ENCODE measurements at places on chromosomes 11 and 22.

DNA sequence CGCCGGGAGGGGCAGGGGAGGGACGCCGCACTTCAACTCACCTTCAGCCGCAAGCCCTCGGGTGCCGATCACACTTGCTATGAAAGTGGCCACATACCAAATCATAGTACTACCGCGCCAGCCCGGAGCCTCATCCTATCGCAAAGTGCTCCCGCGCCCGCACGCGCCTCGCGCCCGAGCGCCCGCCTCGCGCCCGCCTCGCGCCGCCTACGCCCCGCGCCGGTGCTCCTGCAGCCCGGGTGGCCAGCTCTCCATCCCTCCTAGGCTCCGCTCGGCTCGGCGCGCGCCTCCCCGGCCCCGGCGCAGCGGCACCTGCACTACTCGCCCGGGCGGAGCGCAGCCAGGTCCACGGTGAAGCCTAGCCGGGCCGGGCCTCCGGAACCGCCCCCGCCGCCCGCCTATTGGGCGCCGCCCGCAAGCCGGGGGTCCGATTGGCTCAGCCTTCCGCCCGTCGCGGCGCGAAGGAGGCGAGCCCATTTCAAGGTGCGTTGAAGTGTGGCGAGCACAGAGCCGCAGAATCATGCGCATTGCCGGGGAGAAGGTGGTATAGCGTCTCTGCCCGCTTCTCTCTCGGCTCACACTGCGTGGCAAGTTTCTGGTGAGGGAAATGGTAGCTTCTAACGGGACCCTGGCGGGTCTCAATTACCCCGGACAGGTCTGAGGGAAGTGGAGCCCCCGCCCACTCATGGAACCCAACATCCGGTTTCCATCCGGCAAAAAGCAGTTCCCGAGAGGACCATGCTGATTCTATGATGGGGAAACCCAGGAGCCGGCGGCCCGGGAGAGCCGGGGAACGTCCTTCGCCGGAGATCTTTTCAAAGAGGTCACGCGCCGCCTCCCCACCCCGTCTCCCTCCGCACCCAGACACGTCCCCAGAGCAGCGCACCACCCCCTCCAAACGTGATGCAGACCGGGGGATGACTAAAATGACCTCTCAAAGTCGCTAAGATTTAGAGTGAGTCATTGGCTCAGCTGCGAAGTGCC, at the start of gene IGSF9B:
IGSF9B (minus strand) TSS at position 319 of the 984 bp plus-strand sequence; CDS start at position 105, 214 bp downstream.
- peak; percentile 94 for DNase-seq

GRCh38 chr22:43821606-43822425, 9.7 kb upstream of the EFCAB6 start:
- DNase-seq = no peak

- no peak for DNase-seq
Measured at GRCh38 chr11:13347901-13348300, 70.3 kb downstream of the BMAL1 start.

- DNase-seq = no peak
Measured at GRCh38 chr11:61744609-61745156, 7.8 kb upstream of the MYRF start.

GRCh38 chr11:75554258-75555022, 7.6 kb upstream of the SERPINH1 start:
- no peak for DNase-seq

GRCh38 chr11:87456499-87456898, 418.8 kb downstream of the TMEM135 start:
- DNase-seq = no peak

DNA sequence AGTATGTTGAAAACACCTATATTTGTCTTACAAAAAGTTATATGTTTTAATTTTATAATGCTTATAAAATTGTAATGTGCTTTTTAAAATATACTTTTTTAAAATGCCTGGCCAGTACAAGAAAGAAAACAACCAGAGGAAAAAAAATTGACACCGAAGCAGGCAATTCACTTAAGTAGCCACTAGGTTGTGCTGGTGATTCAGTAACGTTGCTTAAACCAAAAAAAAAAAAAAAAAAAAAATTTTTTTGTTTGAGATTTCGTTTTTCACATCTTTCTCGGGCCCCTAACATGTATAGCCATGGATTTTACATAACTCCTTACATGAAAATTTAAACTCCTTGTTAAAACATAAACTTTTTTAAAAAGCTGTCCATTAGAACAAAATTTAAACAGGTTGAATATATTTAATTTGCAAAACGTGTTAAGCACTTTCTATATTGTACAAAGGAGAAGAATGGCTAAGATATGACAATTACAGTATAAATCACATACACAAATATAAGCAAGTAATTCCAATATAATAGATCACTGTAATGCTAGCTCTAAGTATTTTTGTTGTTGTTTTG, 9.2 kb downstream of the OR8B4 start:
- DNase-seq = peak; percentile 42

- DNase-seq = no peak
Measured at GRCh38 chr11:3161720-3162409, 3.2 kb downstream of the OSBPL5 start.

- no peak for DNase-seq
Measured at GRCh38 chr11:19345519-19345847, 104.7 kb upstream of the E2F8 start.

DNA sequence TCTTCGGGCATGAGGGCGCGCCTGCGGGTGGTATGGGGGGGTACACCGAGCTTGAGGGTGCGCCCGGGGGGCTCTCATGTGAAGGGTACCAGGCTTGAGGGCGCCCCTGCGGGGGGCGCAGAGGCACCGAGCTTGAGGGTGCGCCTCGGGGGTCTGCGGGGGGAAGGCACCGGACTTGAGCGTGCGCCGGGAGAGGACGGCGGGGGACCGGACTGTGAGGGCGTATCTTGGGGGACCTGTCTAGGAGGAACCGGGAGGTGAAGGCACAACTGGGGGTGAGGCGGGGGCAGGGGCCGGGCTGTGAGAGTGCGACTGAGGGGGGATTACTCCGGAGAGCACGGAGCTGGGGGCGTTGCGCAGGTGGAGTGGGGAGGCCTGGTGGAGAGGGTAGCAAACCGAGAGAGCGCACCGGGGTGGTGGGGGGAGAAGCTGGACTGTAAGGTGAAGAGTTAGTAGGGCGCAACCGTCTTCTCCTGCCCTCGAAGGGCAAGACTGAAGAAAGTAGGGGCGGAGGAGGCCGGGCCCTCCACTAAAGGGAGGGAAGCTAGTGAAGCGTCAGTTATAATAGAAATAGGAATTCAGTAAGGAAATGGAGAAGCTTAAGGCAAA, 1.1 kb upstream of the DDX6 start:
- peak; percentile 39 for DNase-seq

GRCh38 chr11:103525069-103525468, 415.8 kb downstream of the DYNC2H1 start:
- DNase-seq = no peak

DNA sequence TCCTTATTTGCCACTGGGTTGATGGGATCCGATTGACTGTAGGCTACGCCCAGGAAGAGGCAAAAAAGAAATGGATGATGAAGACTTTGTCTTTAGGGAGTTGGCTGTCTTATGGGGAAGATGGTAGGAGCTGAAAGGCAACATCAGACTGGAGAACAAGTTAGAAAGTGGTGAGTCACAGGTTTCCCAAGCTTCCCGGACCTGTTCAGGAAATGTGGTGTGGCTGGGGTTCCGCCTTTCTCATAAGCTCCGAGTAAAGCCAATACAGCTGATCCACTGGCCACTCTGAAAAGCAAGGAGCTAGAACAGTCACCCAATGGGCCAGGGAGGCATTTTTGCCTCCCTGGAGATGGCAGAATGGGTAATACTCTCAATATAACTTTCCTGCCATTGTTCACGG, 194.5 kb downstream of the SNX19 start:
- DNase-seq = no peak

DNA sequence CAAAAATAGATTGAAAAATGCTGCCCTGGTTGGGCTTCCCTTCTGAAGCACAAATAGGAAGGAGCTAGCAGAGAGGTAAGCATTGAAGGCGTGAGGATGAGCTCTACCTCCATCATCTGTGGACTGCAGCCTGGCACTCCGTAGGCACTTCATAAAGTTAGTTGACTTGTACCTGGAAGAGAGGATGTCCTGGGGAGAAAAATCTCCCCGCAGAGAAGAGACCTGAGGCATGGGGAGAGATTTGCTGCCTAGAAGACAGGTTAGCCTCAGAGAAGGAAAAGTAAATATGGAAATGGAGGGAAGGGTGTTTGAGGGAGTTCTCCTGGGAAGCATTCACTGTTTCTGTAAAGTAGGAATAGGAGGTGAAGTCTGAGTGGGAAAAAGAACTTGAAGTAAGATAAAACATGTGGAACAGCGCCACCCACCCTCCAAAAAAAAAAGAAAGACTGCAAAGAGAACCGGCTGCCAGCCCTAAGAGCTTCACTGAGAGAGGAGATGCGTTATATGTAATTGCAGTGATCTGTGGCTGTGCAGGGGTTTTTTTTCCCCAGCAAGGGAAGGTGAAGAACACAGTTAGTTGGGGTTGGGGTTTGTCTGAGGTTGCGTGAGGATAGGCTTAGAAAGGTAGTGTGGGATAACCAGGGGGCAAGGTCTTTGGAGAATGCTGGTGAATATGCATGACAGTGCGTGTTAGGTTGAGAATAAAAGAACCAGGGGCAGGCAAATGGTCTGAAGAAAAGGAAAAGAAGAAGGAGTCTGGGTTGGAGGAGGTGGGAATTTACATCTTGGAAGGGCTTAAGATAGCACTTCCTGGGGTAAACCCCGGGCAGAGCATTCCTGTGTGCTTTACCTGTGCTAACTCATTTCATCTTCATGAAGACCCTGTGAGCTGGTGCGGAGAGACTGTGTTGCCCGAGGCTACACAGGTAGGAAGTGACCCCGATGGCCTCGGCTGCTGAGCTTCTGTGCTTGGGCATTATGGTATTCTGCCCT, 16.0 kb downstream of the TNRC6B start:
- no peak for DNase-seq

GRCh38 chr11:125886997-125887372, 483 bp upstream of the HYLS1 start:
- peak; percentile 61 for DNase-seq

GRCh38 chr22:24006914-24007214, 1.6 kb upstream of the GSTT4 start:
- no peak for DNase-seq

DNA sequence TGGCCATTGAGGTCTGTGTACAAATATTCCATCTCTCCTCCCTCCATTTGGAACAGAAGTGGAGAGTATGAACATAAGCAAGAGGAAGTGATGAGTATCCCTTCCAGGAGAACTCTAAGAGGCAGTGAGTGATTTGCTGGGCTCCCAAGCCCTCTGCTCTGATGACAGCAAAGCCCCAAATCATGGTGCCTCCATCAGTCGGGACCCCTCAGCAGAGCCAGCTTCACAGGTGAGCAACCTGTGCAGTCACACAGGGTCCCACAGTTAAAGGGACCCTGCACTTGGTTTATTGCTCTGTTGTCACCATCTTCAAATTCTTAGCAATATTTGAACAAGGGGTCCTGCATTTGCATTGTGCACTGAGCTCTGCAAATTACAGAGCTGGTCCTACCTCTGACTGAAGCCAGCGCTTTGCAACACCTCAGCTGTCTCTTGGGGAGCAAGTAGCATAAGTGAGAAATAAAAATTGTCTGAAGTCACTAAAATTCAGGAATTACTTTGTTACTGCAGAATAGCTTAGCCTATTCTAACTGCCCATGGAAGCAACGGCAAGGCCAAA, 466.4 kb downstream of the MN1 start:
- DNase-seq = no peak

- peak; percentile 33 for DNase-seq
Measured at GRCh38 chr22:41687901-41688364, 734 bp downstream of the SNU13 start.

DNA sequence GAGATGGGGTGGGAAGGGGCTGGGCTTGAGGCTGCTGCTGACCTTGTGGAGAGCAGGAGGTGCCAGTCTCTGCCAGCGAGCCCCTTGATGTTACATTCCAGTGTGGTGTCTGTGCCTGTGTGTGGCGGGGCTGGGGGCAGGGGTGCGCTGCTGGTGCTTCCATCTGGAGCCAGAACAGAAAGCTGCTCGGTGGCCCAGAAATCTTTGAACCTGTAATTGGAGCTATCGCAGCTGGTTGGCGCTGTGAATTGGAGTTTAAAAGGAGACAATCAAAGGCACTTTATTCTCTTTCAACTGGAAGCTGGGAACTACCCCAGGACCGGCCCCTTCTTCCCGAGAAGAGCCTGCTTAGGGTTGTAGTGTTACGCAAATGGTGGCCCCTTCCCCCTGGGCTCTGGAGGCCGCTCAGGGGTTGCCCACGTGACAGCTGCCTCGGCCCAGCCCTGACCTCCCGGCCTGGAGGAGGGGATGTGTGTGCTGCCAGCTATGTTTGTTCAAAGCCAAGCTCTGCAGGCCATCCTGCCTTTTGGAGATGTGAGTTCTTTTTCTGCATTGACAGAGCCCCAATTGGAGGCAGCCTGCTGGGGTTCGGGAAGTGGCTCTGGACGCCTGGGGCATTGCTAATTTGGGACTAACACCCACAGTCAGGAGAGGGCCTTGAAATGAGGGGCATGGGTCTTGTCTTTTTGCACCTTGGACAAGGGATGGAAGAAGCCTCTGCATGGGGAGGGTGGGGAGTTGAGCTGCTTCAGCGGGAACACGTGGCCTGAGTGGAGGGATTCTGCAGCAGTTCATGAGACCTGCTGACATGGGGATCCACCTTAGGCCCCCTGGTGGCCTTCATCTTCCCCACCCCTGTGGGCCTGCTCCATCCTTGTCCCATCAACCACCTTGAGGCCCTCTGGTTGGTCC, 14.0 kb upstream of the ARSA start:
- no peak for DNase-seq

- no peak for DNase-seq
Measured at GRCh38 chr22:39819429-39819828, 74.1 kb downstream of the ENTHD1 start.

- DNase-seq = no peak
Measured at GRCh38 chr11:94007426-94007825, 13.7 kb upstream of the HEPHL1 start.

DNA sequence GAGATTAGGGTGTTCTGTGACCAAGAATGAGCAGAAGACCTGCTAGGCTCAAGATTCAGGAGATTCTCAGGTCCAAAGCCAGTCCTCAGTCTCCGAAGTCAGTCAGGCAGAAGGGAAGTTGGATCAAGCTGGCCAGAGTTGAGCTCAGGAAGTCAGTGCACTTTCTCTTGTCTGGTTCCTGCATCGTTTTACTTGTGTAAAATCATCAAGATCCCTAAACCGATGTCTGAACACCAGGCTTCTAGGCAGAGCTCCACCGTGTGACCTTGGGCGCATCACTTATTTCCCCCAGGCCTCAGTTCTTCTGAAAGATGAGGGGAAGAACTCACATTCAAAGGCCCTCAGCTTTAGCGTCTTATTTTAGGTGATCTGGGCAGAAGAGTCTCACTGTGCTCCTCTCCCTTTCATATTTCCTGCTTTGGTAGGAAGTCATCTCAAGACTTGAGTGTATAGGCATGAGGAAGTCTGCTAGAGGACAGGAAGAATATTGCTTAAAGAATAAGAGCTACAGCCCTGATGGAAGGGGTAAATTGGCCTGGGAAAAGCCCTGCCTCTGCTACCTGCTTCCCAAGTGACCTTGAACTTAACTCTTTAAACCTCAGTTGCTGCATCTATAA, 20.2 kb downstream of the NF2 start:
- no peak for DNase-seq

GRCh38 chr11:41392596-41392995, 66.9 kb downstream of the LRRC4C start:
- no peak for DNase-seq

GRCh38 chr22:37021710-37022482, 2.4 kb downstream of the MPST start:
- peak; percentile 71 for DNase-seq

- DNase-seq = no peak
Measured at GRCh38 chr11:36450110-36450572, 59.9 kb downstream of the TRAF6 start.

All from activated CD4-positive, alpha-beta T cell treated with anti-CD3 and anti-CD28 coated beads, Interleukin-10, Interleukin-2, amounts not matched to agents 100 ng/mL and 50 ng/mL, durations not matched to agents 16 hours and 8 hours (primary cell).